ENCODE measurements at places on chromosomes 5 and 9. TPM values are rescaled to one million over a fixed set of nuclear protein-coding genes. Genes with fewer than 3 reads are reported as not detected.

The RLN2 gene
- 0.70 TPM for polyA plus RNA-seq

The PCDHGB3 gene
- polyA plus RNA-seq = not detected

The AQP7 gene
- polyA plus RNA-seq = 11.6 TPM

The GABBR2 gene
- 0.28 TPM for polyA plus RNA-seq

The DOCK2 gene
- polyA plus RNA-seq = not detected

DNA sequence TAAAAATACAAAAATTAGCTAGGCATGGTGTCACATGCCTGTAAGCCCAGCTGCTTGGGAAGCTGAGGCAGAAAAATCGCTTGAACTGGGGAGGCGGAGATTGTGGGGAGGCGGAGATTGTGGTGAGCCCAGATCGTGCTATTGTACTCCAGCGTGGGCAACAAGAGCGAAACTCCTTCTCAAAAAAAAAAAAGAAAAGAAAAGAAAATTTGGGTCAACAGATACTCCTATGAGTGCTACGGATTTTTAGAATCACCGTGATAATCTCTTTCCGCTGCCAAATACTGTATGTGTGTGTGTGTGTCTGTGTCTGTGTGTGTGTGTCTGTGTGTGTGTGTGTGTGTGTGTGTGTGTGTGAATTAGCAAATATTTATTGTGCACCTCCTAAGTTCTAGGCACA lies 64.4 kb downstream of the ARRDC3 start:
- no peak for DNase-seq

- DNase-seq = no peak
Measured at GRCh38 chr5:16992444-16992843, 56.4 kb upstream of the MYO10 start.

DNA sequence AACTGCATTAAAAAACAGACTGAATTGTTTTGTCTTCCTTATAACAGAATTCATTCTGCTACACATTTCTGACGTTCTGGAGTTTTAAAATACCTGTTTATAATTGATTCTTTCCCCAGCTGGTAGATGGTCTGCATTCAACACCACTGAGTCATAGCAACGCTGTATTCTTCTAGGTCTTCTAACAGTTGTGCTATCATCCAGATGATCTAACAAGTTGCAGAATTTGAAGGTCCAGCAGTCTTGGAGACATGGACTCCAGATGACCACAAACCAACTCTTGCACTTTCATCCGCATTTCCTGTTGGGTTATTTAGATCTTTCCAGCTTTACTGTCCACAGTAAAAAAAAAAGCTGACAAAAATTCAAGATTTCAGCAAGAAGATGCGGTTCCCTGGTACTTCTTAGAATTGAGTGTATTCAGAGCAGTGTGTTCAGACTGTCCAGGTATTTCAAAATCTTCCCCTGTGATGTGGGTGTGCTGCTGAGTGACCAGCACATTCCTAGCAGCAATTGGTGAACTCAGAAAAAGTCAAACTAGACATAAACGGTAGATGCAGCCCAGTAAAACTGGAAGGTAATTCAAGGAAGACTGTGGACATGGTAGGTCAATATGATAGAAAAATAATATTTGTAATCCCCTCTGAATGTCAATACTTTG lies 50.2 kb downstream of the CSNK1A1 start:
- no peak for DNase-seq

DNA sequence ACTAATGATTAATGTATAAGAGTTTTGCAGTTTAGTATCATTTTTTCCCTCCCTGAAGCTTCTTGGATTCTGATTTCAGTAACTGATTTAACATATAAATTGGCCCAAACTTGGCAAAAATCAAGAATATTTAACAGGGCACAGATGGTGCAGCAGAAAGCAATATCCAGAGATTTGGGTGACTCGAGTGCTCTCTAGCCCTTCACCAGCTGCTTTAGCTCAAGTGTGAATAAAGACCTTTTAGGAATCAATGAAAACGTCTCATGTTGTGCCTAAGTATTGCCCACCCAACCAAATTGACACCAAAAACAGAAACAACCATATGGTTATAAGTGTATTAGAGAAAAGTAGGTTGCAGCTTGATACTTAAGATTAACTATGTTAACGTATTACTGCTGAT lies 933.4 kb upstream of the PTPRD start:
- DNase-seq = no peak

- no peak for DNase-seq
Measured at GRCh38 chr9:18502546-18502945, 28.6 kb downstream of the ADAMTSL1 start.

DNA sequence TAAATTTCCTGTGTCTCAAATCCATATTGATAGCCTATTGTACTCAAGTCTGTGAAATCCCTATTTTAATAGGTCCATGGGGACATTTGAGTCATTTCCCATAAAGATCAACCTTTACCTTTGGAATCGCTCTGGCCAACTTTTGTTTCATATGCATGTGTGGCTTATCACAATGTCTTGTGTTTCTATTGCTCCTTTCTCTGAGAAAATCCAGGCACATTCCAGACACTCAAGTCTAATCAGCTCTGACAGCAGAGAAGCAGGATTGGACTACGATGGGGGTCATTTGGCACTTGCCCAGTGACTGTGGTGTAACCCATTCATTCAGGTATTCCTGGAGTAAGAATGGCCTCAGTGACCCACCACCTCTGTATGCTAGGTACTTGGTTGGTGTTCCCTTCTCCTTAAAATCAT lies 48.4 kb downstream of the ACTBL2 start:
- peak; percentile 47 for DNase-seq

GRCh38 chr5:157371655-157372471 lies 88.2 kb upstream of the NIPAL4 start:
- no peak for DNase-seq
